ENCODE measurements at places on chromosomes 2 and 18. TPM values are rescaled to one million over a fixed set of nuclear protein-coding genes. Genes with fewer than 3 reads are reported as not detected.
A peak's percentile ranks its signal among the peaks of the same experiment; 100 is the strongest.

- H3K4me3 ChIP-seq = no peak overlapping the region
- H3K4me1 ChIP-seq = no peaks in the 10 kb centered on the region
- H3K27ac ChIP-seq = no peak overlapping the region
- DNase-seq = no peak
- H3K36me3 ChIP-seq = no peaks in the 10 kb centered on the region
Observed at GRCh38 chr18:49663899-49664890, 102.3 kb downstream of the LIPG start.

- peaks cover 1% of the 10 kb centered on the region for H3K27me3 ChIP-seq
- no peak for DNase-seq
- H3K27ac ChIP-seq = no peak overlapping the region
- no peak overlapping the region for H3K4me3 ChIP-seq
- H3K4me1 ChIP-seq = no peaks in the 10 kb centered on the region
Observed at GRCh38 chr18:31586616-31587015, 5.1 kb upstream of the TTR start.

- peaks cover 4% of the 10 kb centered on the region for H3K27me3 ChIP-seq
- H3K36me3 ChIP-seq = peaks cover 3% of the 10 kb centered on the region
- H3K4me3 ChIP-seq = no peak overlapping the region
- no peak overlapping the region for H3K27ac ChIP-seq
- no peak for DNase-seq
Observed at GRCh38 chr18:76482971-76483691, 11.9 kb downstream of the ZNF516 start.

DNA sequence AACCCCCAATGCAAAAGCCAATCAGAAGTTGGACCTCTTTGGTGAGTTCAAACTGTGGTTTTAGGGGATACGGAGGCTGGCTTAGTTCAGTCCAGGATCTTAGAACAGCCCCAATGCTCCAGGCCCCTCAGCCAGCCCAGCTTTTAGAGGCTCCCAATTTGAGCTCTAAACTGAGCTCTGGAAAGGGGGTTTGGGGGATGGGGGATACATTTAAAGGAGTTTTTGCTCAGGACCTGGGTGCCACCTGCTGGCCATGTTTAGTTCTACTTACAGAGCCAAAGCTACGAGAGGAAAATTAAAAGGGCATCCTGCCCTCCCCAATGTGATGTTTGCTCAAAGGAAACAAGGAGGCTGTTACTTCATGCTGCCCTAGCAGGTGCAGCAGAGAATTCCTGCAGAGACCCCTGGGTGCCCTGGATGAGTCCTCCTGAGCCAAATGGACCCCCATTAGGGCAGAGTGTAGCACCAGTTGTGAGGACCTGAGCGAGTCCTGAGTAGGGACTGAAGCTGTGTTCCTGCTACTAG, 15.9 kb upstream of the TMEM214 start:
- no peaks in the 10 kb centered on the region for H3K27me3 ChIP-seq
- no peak overlapping the region for H3K4me3 ChIP-seq
- DNase-seq = peak; percentile 75

- no peak overlapping the region for H3K4me3 ChIP-seq
- peaks cover 7% of the 10 kb centered on the region for H3K4me1 ChIP-seq
- DNase-seq = no peak
- no peaks in the 10 kb centered on the region for H3K27me3 ChIP-seq
Observed at GRCh38 chr2:219081701-219082331, 21.1 kb upstream of the IHH start.

GRCh38 chr2:145060876-145061275, 541.0 kb upstream of the ZEB2 start:
- no peaks in the 10 kb centered on the region for H3K4me1 ChIP-seq
- no peak for DNase-seq
- no peak overlapping the region for H3K27ac ChIP-seq
- peaks cover 1% of the 10 kb centered on the region for H3K27me3 ChIP-seq

GRCh38 chr2:142139384-142139783, 8.6 kb upstream of the LRP1B start:
- H3K27ac ChIP-seq = no peak overlapping the region
- no peaks in the 10 kb centered on the region for H3K27me3 ChIP-seq
- no peak for DNase-seq
- H3K4me1 ChIP-seq = no peaks in the 10 kb centered on the region
- no peak overlapping the region for H3K4me3 ChIP-seq

GRCh38 chr2:11754700-11755015, 8.2 kb downstream of the LPIN1 start:
- peaks cover 85% of the 10 kb centered on the region for H3K4me1 ChIP-seq
- no peaks in the 10 kb centered on the region for H3K27me3 ChIP-seq
- H3K36me3 ChIP-seq = peaks cover 17% of the 10 kb centered on the region

- H3K4me3 ChIP-seq = no peak overlapping the region
- no peaks in the 10 kb centered on the region for H3K36me3 ChIP-seq
- no peak overlapping the region for H3K27ac ChIP-seq
- H3K27me3 ChIP-seq = peaks cover 15% of the 10 kb centered on the region
Observed at GRCh38 chr2:237213315-237214022, 127.8 kb downstream of the COPS8 start.

Gene GALNT13
- total RNA-seq = 0.32 TPM

Gene TNS1
- 2.0 TPM for total RNA-seq
